C1 segment of cervical spinal cord (tissue), 14 donors: ENCODE measurements at places on chromosomes 13 and 19.

- no peak for DNase-seq
These were observed 1.7 kb downstream of the CNMD start for GRCh38 chr13:52737965-52738364.

GRCh38 chr13:76836311-76836710, 49.9 kb downstream of the KCTD12 start:
- DNase-seq, result no peak

DNA sequence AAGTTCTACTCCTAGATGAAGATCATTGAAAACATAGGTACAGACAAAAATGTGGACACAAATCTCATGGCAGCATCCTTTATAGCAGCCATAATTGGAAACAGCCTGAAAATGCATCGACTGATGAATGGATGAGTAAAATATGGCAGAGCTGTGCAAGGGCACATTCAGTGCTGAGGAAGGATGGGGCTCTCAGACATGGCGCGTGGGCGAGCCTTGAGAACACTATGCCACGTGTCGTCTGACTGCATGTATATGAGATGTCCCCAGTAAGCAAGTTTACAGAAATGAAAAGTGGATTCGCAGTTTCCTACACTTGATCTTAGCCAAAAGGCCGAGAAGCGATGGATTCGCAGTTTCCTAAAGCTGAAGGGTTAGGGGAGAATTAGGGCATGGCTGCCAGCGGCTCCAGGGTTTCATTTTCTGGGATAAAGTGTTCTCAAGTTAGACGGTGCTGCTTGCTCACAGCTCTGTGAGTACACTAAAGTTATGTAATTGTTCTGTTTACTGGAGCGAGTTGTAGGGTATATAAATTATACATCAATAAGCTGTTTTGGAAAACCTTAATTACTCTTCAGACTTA, 78.0 kb downstream of the RAB20 start:
- DNase-seq, result no peak

- peak; percentile 54 for DNase-seq
These were observed at the start of gene BICRA for GRCh38 chr19:47608969-47609905. BICRA (plus strand) TSS chr19:47609134; CDS start chr19:47673575, 64,441 bp downstream.

DNA sequence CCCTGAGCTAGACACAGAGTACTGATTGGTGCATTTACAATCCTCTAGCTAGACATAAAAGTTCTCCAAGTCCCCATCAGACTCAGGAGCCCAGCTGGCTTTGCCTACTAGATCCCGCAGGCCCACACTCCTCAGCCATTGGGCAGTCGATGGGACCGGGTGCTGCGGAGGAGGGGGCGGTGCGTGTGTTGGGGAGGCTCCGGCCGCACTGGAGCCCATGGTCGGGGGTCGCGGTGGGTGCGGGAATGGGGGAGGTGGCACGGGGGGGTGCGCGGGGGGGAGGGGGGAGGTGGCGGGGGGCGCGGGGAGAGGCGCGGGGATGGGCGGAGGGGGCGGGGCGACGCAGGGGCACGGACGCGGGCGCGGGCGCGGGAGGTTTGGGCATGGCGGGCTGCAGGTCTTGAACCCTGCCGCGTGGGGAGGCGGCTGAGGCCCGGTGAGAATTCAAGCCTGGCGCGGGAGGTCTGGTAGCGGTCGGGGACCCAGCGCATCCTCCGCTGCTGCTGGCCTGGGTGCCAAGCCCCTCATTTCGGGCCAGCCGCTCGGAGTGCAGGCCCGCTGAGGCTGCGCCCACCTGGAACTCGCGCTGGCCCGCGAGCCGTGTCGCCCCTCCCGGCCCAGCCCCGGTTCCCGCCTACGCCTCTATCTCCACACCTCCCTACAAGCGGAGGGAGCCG, 674.1 kb downstream of the SLITRK5 start:
- no peak for DNase-seq

DNA sequence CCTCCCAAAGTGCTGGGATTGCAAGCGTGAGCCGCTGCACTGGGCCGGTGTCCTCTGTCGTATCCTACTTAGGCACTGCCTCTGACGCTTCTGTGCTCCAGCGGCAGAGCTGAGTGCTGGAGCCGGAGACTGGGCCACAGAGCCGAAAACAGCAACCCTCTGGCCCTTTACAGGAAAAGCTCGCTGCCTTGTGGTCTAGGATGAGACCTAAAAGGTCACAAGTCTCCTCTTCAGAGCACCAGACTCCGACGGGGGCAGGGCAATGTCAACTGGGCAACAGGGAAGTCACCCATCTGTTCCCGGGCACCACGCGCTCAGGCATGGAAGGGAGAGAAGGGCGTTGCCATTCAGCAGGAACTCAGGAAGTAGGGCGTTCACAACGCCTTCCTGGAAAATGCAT, 91.7 kb downstream of the GADD45B start:
- DNase-seq, result no peak

- DNase-seq, result peak; percentile 22
These were observed at the start of gene TSHZ3 for GRCh38 chr19:31349160-31349881. TSHZ3 (minus strand) TSS chr19:31349436; CDS start chr19:31349219, 217 bp downstream.

DNA sequence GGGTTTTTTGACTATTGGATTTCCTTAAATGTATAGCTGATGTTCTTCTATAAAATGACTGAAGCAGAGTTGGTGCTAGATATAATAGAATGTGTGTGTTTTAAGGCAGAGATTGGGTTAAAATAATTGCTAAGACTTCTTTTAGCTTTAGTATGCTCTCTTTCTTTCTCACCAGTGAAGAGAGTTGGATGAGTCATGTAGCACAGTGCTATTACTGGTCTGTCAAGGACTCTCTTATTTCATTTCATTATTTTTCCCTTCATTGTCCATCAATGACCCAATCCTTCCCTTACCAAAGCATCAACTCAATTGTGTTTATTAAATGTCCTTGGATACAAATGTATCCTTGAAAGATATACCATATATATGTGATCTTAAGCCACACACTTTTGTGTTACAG, 268.9 kb downstream of the IRS2 start:
- no peak for DNase-seq

DNA sequence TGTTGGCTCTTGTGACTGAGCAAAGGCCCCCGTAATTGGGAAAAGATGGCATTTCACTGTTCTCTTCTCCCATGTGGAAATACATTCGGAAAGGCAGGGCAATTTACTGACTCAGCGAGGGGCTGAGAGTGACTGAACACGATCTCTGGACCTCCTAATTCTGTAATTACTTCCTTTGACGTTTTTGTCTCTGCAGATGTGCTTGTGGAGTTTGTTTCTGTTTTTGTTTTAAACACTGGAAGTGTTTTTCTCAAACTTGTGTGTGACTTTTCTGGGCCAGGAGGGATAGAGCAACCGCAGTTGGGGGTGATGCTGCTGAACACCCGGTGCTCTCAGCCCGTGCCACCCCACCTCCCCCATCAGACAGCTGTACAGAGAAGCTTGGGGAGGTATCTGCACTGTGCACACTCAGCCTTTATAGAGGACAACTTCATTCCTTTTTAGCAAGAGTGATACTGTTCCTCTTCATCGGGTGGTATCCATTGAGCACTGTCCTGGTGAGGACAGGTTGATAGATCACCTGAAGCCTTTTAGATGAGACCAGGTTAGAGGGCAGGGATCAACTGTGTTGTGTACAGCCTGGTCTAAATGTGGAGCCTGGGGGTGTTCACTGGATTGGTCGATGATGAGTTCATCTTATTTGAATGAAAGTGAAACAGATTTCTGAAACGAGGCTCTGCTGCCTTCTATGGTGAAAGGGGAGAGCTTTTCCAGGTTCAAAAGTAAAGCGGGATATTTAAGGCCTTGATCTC, 117.4 kb downstream of the ESD start:
- DNase-seq, result no peak

DNA sequence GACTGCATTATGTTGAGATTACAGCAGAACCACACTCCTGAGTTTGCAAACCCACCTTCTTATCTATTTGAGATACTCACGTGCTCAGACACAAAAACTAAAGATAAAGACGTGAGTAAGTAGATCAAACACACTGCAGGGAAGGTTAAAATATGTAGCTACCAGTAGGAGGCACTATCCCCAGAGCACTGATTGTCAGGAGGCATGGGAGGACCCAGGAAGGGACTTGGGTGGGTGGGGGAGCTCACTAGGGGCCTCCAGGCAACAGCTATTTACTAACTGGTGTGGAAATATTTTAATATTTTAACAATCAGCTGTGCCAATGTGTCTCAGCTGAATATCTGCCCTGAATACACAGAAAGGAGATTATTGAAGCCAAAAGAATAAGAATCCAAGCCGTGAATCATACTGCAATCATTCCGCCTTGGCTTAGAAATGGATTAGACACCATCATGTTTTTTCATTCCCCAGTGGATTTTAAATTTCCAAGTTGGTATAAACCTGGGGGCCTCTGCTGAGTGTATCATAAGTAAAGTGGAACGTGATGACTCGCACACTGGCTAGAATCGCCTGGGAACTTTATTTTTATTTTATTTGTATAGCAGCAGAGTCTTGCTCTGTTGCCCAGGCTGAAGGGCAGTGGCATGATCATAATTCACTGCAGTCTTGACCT, 73.2 kb upstream of the CACNA1A start:
- DNase-seq, result no peak

DNA sequence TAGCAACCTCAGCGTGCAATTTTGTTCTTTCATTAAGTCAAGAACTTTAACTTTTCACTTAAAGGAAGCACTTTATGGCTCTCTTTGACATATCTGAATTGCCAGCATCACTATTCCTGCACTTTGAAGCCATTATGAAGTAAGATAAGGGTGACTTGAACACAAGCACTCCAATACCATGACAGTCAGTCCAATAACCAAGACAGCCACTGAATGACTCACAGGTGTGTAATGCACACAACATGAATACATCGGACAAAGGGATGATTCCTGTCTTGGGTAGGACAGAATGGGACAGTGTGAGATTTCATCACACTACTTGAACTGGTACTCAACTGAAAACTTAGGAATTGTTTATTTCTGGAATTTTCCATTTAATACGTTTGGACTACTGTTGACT, 233.7 kb upstream of the IPO5 start:
- DNase-seq, result no peak

GRCh38 chr19:49125025-49125731, 5.8 kb downstream of the PPFIA3 start:
- no peak for DNase-seq

GRCh38 chr19:4456843-4457653, 546 bp downstream of the UBXN6 start:
- DNase-seq, result no peak

DNA sequence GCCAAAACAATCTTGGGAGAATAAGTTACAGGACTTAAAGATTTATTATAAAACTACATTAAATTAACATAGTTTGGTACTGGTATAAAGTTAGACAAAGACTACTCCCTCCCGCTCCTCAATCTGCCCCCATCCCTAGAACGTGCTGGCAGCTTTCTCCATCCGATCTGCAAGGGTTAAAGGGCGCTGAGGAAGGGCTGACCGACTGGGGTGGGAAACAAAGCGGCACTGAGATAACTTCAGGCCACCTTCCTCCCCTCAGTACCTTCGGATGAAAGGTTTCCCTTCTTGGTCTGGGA, 790 bp upstream of the SUGT1 start:
- no peak for DNase-seq

DNA sequence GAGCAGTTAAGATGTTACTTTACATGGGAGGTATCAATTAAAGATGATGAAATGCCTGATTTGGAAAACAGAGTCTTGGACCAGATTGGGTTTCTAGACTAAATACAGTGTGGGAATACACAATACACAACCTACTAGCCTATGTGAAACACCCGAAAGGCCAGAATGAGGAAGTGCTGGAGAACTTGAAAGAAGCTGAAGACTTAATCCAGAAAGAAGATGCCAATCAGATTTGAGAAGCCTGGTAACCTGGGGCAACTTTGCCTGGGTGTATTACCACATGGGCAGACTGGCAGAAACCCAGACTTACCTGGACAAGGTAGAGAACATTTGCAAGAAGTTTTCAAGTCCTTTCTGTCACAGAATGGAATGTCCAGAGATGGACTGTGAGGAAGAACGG, 43.2 kb downstream of the N4BP2L1 start:
- DNase-seq, result no peak

DNA sequence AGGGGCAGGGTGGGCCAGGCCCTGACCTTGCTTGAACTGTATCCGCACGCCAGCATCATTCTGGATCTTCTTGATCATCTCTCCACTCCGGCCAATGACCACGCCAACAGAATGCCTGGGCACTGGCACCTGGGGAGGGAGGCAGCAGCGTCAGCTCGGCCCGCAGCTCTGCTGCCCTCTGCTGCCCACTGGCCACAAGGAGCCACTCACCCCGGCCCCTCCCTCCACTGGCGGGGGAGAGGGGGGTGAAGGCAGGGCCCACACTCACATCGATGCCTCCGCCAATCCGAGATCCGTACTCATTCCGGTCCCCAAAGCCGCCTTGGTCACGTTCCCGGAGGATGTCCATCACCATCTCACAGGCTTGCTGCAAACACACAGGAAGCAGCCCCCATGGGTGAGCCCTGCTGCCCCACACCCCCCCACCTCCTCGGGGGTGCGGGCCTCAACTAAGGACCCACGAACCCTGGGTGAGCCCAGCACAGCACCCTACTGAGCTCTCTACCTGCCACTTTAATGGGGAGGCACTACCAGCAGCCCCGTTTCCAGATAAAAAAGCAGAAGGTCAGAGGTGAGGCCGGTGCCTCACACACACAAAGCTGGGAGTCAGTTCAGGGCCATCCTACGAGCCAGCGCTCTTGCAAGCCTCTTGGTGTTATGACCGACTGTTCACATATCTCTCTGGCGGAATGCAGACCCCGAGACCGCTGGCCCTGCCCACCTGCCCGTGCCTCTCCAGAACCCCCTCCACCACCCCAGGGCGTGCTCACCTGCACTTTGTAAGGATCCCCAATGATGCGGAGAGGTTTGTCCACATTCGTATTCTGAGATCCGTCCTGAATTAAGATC, 6.7 kb downstream of the KHSRP start:
- DNase-seq, result no peak

DNA sequence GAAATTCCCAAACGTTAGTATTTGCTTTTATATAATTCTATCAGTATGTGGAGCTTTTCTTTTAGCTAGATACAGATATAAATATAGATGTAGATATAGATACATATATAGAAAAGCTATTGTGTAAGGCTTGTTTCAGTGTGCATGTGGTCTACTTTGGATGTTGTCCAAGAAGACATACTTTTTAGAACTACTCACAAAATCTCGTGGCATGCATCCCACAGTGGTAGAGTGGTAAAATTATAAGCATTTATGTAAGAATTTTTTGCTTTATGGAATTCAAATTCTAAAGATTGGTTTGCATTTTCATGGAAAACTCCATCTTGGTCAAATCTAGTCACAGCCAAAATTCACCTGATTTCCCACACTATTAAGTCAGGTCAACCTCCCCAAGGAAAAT, 880.4 kb downstream of the EFNB2 start:
- no peak for DNase-seq

GRCh38 chr19:29217616-29218015, 4.7 kb upstream of the UQCRFS1 start:
- DNase-seq, result no peak

GRCh38 chr19:47230054-47230920, 712 bp downstream of the BBC3 start:
- peak; percentile 22 for DNase-seq

- no peak for DNase-seq
These were observed 5.0 kb upstream of the ZIC5 start for GRCh38 chr13:99976575-99976974.

DNA sequence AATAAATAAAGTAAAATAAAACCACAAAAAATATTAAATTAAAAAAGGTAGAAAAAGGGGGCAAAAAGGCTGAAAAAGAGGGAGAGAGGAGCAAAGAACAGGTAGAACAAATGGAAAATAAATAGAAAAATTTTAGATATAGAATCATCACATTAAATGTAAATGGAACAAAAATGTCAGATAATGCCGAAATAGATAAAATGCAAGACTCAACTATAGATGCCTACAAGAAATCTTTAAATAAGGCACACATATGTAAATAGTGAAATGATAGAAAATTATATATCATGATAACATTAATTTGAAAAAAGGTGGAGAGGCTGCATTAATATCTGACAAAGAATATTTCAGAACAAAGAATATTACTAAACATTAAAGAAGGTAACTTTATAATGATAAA, 477.1 kb upstream of the SPRY2 start:
- no peak for DNase-seq
